ENCODE measurements at places on chromosomes 2 and 18.

DNA sequence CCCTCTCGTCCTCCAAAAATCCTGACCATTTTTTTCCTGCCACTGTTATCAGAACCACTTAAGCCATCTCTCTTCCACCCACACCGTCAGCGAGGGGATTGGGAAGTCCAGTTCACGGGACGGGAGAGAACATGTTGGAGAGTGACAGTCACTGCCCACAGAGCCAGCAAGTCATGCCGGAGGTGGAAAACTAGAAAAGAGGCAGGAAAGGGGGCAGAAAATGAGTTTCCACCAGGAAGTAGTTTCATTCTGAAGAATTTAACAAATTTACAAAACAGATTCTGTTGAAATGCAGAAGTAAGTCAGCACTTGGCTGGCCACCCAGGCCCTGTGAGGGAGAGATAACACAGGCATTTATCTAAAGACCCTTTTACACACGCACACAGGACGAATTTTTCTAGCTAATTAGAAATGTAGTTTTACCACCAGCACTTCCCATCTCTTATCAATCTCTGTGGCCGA, 431.3 kb downstream of the TSN start:
- no peak for DNase-seq

- DNase-seq, result no peak
Measured at GRCh38 chr18:57220930-57221483, 74.1 kb downstream of the BOD1L2 start.

DNA sequence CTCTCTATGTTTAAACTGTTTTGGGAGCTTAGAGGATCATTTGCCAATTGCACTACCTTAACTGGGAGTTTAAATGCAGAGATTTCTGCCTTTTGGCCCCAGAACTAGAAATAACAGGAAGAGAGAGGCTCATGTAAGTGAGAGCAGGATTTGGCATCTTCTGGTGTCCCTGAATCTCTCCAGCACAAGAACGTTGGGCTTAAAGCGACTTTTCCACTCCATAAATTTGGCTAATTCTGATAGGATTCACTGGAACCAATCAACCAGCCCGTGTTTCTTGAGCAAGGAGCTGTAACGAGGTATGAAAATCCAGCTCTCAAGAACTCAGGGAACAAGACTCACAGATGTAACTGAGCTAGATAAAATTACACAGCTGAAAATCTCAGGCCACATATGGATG, 181.0 kb downstream of the C1D start:
- no peak for DNase-seq

DNA sequence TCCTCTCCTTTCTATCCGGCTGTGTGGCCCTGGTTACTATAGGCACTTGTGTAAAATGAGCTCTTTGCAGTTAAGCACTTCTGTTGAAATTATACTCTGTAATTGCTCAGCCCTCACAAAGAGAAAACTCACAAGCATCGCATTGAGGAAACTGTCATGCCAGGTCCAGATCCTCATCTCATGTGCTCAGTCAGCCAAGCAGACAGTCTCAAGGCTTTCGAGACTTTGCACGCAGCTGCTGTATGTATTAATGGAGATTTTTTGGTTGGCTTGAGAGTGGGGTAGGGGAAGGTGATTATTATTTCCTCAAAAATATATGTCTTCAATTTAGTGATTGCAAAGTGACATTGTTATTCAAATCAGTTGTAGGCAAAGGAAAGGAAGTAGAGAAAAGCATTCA, 33.0 kb upstream of the PHLPP1 start:
- DNase-seq, result no peak

DNA sequence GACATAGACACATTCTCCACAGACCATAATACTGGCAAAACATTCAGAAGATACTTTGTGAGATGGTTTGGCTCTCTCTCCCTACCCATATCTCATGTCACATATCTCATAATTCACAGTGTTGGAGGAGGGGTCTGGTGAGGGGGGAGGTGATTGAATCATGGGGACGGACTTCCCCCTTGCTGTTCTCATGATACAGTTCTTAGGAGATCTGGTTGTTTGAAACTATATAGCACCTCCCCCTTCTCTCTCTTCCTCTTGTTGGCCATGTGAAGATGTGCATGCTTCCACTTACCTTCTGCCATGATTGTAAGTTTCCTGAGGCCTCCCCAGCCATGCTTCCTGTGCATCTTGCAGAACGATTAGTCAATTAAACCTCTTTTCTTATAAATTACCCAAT, 61.1 kb downstream of the HK2 start:
- DNase-seq, result no peak
